Esophagus muscularis mucosa (tissue), 4 donors: ENCODE measurements at places on chromosomes 16 and 17. TPM values are rescaled to one million over a fixed set of nuclear protein-coding genes. Genes with fewer than 3 reads are reported as not detected.

- DNase-seq = peak; percentile 99
Observed at GRCh38 chr16:84504420-84505248, at the start of gene MEAK7. TSS of gene MEAK7 (minus strand) at chr16:84504659. CDS start at chr16:84498086, 6,573 bp downstream.

- no peak for DNase-seq
Observed at GRCh38 chr16:68289621-68290329, 21.0 kb downstream of the SLC7A6OS start.

- no peak for DNase-seq
Observed at GRCh38 chr17:33038740-33039139, 47.1 kb downstream of the SPACA3 start.

TIMM22 gene
- total RNA-seq = 14.2 TPM

EFCAB5 gene
- not detected for total RNA-seq

ATXN2L gene
- total RNA-seq = 52.7 TPM

DPEP3 gene
- not detected for total RNA-seq

C17orf78 gene
- not detected for total RNA-seq

ABCC12 gene
- total RNA-seq = not detected

THOC6 gene
- total RNA-seq = 20.5 TPM

KRT16 gene
- total RNA-seq = 1.7 TPM
